Suppressor macrophage (primary cell): ENCODE measurements at places on chromosomes 11 and 22.
A peak's percentile ranks its signal among the peaks of the same experiment; 100 is the strongest.

DNA sequence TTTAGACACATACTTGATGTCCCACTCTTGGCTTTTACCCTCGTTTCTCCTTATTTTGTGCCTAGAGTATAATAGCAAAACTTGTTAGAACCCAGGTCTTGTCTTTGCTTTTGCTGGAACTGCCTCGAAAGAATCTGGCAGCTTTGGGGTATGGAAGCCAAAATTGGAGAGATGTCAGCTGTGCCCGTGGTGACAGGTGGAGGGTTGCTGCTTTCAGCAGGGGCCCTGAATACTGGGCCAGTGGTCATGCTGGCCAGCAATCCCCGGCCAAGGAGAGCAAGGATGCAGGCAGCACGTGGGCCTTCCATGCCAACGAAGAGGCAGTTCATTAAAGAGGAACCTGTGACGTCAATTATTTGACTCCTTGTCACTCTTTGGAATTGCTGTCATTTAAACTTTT lies 181.1 kb downstream of the HIPK3 start:
- DNase-seq: no peak

DNA sequence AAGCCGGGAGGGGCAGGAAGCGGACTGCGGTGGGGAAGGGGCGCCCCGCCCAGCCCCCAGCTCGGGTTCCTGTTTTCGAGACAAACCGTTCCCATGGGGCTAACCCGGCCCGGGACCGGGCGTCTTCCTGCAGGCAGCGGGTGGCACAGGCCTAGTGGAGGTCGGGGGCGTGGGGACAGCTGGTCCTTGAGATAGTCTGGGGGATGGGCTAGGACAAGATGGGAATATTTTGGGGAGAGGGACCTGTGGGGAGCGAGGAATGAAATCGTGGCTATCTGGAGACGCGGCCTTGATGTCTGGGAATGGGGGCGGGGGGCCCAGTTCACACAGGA lies 1.2 kb upstream of the RASGRP2 start:
- peak; percentile 81 for DNase-seq

DNA sequence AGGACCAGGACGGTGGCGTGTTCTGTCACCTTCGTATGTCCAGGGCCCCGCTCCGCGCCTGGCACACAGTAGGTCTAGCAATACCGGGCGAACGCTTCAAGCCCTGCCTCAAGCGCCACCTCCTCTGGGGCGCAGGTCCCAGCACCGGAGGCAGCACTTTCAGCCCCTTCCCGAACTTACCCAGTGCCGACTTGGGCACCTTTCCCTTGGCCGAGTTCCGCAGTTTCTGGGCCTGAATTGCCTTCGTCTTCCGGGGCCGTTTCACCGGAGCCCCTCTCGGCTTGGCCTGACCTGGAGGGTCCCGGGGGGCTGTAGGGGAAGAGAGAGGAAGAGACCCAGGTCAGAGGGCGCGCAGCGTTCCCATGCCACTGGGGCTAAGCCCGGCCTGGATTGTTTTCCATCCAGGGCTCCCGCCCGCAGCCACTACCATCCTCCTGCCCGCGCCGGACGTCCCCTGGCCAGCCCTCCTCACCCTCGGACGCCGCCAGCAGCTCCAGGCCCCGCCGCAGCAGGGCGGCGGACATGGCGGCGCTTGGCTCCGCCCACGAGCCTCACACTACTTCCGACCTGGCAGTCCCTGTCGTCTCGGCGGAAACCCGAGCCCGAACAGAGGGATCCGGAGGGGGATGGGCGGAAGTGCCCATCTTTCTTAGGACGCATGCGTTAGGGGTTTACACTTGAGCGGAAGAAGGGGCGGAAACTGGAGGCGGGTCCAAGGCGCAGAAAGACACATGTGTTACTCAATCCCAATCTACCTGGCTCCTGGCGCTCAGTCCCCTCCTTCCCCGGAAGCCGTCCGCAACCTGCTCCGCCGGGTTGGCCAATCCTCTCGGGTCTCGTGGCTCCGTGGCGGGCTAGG lies at the start of gene RPS19BP1:
RPS19BP1 (minus strand) TSS at position 534 of the 859 bp plus-strand sequence; CDS start at position 524, 10 bp downstream.
- DNase-seq: peak; percentile 98

DNA sequence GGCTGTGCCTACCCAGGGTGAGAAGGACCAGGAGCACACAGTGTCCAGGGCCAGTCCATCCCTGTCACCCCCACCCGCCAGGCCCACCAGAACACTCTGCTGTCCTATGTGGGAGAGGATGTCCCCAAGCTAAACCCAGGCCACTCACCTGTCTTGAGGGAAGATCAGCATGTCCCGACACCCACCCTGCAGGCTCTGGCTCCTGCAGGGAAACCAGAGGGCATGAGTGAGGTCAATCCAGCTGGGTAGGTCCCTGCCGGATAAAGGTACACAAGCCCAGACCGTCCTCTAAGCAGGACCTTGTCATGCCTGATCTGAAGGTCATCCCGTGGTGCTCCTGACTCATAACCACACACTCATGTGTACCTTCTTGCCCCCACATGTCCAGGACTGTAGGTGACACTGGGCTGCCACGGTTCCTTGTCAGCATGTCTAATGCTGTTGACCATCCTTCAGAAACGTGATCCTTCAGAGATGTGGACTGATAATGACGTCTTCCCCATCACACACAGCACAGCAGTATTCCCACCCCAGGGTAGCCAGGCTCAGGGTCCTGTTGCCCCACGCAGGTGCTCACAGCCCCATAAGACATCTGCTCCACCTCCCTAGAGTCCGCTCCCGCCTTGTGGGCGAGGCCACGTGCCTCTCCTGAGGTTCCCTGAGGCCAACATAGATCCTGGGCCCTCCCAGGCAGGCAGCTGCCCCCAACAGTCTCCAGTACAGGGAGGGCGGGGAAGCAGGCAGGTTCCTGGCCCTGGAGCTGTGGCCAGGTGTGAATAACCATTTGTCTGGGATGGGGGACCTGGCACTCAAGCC lies 6.1 kb downstream of the ARVCF start:
- no peak for DNase-seq

DNA sequence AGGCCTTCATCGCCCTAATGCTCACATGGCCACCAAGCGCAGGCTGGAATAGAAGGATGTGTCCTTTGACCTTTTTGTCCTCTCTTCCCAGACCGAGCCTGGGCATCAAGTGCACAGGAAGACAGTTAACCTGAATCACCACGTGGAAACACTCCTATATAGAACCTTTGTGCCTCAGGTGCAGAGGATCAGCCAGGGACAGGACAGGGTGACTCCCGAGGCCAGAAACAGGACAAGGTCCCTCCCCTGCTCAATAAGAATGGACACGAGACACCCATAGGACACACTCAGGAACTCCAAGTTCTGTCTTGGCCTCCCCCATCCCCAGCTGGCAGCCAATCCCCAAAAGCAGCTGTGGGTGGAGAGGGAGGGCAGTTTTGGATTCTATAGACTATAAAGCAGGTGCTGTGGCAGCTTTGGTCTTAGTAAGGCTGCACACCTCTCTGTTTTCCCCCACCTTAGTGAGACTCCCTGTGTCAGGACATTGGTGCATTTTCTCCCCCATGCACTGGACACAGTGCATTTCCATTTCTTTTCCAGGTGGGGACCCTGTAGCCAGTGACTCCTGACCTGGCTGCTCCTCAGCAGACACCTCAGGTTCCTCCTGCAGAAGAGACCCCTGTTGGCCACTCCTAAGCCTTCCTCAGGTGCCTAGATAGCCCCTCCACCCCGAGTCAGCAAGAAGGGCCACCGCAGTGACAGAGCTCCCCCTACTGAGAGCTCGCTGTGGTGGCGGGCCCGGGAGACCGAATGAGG lies 43.6 kb upstream of the POU2AF1 start:
- DNase-seq: peak; percentile 46

GRCh38 chr11:111976119-111976766 lies 39.1 kb downstream of the DIXDC1 start:
- DNase-seq: no peak

DNA sequence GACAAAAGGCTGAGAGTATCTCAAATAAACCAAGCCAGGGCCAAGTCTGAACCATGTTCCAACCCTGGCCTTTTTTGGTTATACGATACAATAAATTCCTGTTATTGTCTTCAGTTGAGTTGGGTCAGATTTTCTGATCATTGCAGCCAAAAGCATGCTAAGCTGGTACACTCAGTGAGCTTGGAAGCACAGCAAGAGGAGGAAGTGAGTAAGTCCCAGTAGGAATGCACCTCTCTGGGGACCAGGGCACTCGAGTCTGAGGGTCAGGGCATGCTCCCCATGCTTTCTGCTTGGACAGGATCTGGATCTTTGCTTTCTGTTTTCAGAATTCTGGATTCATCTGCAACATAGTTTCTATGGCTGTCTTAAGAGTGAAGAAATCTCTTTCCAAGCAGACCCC lies 73.1 kb downstream of the TMPRSS5 start:
- DNase-seq: no peak

- DNase-seq: no peak
Measured at GRCh38 chr11:67026941-67027340, 4.0 kb downstream of the SYT12 start.

- DNase-seq: no peak
Measured at GRCh38 chr11:116842909-116843308, 5.5 kb upstream of the APOA1 start.

DNA sequence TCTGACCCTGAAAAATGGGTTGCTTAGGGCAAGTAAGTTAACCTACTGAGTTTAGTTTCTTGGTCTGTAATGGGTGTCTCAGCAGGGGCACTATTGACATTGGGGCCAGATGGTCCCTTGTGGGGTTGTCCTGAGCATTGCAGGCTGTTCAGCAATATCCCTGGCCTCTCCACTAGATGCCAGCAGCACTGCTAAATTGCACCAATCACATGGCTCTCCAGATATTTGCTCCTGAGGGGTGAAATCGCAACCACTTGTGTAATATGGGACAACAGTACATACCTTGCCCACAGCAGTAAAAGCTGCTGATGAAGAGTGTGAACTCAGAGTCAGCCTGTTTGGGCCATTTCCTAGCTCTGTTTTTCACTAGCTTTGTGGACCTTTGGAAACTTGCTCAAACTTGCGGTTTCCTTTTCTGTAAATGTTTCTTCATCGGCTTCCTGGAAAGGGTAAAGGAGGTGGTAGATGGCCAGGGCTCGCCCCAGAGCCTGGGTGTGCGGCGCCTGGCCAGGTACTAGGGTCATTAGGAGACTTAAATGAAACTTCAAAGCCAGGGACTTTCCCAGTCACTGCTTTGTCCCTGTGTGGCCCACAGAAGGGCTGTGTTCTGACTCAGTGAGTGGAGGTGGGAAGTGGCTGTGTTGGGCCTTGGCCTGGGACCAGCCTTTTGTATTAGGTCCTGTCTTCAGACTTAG lies 13.0 kb downstream of the NCF4 start:
- peak; percentile 68 for DNase-seq

GRCh38 chr22:20237480-20238440 lies 30.4 kb downstream of the RTN4R start:
- DNase-seq: no peak

GRCh38 chr11:61930933-61931332 lies 13.6 kb upstream of the RAB3IL1 start:
- no peak for DNase-seq
